ENCODE measurements at places on chromosomes 16 and 17.
A peak's percentile ranks its signal among the peaks of the same experiment; 100 is the strongest.

DNA sequence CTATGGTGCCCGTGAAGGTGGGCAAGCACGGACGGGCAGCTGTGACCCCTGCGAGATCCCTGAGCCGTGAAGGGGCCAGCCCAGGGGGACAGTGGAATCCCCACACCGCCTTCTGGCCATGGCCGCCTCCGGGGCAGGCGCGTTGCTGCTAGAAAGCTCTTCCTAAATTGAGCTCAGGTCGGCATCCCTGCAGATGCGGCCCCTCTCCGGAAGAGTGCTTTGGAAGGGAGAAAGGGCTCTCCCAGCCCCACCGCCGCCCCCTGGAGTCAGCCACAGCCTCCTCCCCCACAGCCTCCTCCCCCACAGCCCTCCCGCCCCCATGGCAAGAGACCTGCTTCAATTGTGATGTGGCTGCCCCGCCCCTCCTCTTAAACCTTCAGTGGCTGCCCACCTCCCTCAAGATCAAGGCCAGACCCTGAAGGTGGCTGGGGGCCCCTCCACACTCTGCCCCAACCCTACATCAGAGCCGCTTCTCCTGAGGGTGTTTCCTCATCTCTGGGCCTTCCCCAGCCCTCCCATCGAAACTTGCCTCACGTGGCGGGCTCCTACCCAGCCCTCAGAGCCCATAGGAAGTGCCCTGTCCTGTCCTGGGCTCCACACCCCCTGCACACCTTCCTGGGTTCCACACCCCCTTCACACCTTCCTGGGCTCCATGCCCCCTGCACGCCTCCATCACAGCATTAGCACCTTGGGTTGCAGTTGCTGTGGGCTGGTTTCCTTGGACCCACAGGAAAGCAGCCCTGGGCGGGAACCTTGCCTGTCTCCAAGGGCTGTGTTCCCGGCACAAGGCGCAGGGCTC is 5.5 kb upstream of the CBFA2T3 start:
- no peak for DNase-seq

DNA sequence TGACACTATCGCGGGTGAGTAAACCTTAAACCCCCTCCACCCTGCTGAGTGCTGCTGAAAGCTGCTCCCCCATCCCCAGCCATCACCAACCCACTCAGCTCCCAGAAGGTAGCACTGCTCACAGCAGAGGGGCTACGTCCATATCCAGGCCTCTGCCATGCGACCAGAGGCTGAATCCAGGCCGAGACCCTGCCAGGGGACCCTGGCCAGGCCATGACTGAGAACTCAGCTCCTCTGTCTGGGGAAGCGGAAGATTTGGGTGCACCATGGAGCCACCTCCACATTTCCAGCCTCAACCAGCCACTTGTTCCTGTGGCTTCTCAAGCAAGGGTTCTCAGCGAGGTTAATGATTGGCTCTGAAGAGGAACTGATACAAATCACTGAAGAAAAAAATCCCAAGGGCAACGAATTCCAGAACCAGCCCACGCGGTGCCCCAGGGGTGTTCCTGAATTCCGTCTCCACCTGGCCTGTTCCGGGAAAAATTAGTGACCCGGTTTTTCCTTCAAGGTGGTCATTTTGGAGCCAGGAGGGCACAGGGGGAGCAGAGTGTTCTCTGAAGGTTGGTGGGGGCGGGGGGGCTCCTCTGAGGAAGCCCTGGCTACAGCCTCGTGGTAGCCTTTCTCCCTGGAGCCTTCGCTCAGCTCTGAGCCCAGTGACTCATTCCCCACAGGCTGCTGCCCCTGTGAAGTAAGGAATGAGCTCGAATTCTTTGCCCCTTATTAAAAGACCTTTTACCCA is 9.3 kb upstream of the SLC16A5 start:
- peak; percentile 78 for DNase-seq

DNA sequence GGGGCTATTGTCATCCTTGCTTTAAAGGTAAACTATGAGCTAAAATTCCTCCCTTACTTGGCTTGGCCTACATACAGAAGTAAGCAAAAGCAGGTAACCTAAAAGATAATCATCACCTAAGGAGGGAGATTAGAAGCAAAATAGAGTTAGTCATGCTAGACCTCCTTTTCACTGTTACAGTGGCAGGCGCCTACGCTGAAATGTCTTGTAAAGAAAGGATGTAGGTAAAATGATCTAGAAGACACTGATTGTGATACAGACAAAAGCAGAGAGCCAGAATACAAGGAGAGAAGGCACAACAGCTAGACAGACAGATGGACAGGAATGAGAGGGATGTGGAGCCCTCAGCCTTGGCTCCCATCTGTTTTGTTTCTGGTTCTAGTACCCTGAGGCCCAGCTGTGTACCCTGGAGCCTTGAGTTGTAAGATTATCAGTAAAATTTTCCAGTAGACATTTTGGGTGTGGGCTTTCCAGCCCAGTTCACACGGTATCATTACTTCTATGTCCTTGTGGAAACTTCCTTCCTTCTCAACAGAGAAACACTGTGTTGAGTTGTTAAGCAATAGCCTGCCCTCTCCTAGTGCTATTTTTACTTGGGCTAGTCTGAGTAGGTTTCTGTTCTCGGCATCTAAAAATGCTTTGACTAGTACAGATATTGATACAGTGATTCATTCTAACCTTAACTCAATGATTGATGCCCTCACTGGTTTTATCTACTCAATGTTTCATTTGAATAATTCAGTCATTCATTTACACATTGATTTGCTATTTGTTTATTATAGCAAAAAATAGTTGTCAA is 7.7 kb upstream of the C16orf78 start:
- no peak for DNase-seq

GRCh38 chr17:8464941-8465340 is 29.3 kb downstream of the NDEL1 start:
- no peak for DNase-seq

DNA sequence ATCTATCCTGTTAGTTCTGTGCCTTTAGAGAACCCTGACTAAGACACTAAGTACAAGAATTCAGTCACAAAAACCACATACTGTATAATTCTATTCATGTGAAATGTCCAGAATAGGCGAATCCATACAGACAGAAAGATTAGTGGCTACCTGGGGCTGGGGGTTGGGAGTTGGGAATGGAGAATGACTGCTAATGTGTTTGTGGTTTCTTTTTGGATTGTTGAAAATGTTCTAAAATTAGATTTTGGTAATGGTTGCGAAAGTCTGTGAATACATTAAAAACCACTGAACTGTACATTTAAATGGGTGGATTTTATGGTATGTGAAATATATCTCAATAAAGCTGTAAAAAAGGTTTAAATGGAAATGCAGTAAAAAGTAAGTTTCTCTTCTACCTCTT is 80.4 kb upstream of the AKTIP start:
- no peak for DNase-seq

DNA sequence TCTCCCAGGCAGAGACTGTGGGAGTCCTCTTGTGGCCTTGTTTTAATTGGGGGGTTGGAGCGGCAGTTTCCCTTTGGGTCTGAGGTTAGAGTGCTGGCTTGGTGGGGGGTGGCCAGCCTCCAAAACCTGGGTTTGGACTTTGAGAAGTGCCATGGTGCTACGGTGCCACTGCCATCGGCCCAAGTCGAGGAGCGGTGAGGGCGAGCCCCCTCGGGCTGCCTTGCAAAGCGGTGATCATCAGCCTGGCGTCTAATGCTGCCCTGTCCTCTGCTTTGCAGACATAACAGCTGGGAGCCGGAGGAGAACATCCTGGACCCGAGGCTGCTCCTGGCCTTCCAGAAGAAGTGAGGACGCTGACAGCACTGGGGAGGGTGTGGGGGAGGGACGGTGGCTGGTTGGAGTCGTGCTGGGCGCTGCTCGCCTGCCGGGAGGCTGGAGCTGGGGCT is 1.2 kb downstream of the CBX2 start:
- DNase-seq: no peak
